Activated CD4-positive, alpha-beta T cell treated with anti-CD3 and anti-CD28 coated beads for 4 hours (primary cell): ENCODE measurements at places on chromosomes 1 and 21.

DNA sequence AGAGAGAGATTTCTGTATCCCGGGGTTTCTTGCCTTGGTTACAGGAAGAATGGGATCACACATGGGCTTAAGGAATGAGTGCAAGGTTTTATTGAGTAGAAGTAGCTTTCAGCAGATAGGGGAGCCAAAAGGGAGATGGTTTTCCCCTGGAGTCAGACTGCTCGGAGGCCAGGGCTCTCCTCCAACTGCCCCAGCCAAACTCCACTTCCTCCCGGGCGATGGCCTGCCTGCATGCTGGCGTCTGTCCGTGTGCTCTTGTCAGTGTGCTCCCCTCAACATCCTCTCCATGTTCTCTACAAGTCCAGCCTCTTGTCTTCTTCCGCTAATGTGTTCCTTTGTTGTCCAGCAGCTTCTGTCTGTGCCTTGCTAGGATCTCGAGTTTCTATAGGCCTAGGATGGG is 421.3 kb upstream of the ADGRL2 start:
- DNase-seq, result no peak

DNA sequence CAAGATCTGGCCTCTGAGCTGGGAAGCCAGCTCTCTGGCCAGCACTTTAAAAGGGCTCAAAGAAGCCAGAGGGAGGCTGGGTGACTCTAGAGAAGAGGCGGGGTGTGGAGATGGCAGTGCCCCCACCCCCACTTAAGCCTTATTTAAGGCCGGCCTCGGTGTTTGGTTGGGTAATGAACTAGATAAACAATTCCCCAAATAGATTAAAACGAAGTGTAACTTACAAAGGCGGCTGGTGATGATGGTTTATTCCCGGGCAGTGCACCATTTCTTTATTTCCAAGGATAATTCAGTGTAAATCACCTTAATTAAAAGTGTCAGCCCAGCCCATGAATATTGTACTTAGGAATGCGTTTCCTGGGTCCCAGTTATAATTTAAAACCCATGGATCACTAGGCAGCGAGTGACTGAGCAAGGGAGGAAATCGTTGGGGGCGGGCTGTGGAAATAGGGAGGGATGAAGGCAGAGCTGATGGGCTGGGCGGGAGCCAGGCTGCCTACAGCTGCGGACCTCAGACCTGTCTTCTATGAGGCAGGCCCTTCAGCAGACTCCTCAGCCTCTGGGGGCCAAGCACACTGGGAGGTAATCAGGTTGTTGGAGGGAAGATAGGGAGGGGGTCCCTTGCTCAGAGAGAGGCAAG is 54.9 kb downstream of the TMEM53 start:
- no peak for DNase-seq

GRCh38 chr1:243431591-243431990 is 175.8 kb downstream of the SDCCAG8 start:
- no peak for DNase-seq

DNA sequence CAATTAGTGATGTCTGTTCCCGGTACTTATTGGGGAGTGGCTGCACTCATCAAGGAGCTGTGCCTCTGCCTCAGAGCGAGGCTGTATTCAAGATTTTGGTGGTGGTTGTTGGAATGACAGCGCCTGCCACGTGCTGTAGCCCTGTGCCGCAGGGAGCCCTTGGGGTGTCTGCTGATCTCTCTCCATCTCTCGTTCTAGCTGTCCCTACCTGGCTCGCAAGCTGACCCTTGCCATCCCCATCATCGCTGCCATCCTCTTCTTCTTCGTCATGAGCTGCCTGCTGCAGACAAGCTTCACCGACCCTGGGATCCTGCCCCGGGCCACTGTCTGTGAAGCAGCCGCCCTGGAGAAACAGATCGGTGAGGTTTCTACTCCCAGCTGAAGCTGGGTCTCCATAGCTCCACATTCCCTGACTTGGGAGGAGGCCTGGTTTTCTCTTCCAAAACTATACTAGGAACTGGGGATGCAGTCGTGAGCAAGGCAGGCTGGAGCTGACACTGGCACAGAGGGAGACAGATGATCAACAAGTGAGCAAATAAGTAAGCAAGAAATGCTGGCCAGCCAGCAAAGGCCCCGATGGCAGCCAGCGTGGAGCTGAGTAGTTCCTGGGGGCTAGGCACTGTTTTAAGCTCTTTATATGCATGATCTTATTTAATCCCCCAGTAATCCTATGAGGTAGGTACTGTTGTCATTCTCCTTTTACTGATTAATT is 5.9 kb downstream of the ZDHHC18 start:
- DNase-seq, result no peak

GRCh38 chr1:92310185-92310597 is 11.3 kb downstream of the RPAP2 start:
- DNase-seq, result no peak

- DNase-seq, result no peak
Observed at GRCh38 chr1:94022471-94023189, 98.3 kb downstream of the ABCA4 start.

DNA sequence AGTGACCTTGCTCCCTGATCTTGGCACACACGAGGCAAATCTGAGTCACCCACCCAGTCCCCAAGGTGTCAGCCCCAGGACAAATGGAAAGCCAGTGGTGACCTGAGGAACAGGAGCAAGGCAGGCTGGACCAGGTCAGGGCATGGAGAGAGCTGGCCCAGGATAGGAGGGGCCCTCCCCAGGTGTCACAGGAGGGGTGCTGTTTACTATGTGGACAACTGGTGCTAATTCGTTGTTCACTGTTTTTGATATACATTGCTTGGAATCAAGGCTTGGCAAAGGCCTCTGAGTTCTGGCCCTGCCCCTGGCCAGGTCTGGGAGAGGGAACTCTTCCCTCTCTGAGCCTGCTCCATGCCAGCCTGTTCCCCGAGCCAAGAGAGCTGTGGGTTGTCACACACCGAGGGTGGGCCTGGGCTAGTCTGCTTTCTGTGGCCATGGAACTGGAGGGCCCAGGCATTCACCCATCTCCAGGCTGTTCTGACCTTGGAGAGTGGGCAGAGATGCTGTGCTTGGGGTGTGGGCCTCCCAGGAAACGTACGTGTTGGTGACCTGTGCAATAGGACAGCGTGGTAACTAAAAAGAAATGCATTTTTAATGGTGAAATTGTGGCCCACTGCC is 41.8 kb downstream of the CRYAA start:
- DNase-seq, result no peak

- no peak for DNase-seq
Observed at GRCh38 chr1:204114606-204115005, 37.2 kb downstream of the ETNK2 start.

GRCh38 chr1:189550498-189550897 is 927.2 kb downstream of the BRINP3 start:
- no peak for DNase-seq
